Mucosa of gallbladder (tissue), 1 donor: ENCODE measurements at places on chromosomes 7 and 10. TPM values are rescaled to one million over a fixed set of nuclear protein-coding genes. Genes with fewer than 3 reads are reported as not detected.
A peak's percentile ranks its signal among the peaks of the same experiment; 100 is the strongest.

- no peak for DNase-seq
These were observed 120.3 kb downstream of the ITIH5 start for GRCh38 chr10:7546385-7546967.

PODXL gene
- 32.5 TPM for total RNA-seq

DNA sequence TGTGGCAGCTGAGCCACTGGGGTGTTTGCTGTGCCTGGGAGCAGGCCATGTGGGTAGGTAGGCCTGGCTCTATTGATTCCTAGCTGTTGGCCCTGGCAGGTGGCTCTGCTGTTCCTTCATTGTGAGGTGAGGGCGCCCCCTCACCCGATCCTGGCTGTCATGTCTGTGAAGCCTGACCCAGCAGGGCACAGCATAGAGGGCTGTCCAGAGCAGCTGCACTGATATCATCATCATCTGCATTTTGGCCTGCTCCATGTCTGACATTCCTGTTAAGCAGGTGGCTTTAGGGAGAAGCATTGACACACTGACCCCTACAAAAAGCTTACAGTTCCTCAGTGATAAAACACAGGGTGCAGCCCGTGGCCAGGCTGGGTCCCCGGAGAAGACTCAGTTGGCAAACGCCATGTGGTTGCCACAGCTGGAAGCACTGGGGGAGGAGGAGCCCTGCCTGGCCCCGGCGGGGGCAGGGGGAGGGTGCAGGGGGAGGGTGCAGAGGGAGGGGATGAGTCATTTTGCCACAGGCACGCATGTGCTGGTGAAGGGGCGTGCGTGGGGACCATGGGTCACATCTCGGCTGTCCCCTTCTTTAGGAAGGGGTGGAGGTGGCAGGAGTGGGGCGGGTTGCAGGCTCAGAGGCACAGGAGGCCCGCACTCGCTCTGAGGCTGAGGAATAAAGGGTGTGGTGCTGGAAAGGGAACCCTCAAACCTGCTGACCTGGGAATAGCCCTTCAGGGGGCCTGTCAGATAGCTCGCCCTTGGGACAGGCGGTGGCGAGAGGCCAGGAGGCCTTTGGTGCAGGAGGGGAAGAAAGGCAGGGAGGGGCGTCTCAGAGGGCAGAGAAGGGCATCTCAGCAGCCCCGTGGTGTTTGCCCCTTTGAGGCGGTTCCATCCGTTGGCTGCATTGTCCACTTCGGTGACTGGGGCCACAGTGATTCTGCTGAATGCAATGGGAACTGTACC lies 31.6 kb downstream of the IKZF1 start:
- DNase-seq, result no peak

DNA sequence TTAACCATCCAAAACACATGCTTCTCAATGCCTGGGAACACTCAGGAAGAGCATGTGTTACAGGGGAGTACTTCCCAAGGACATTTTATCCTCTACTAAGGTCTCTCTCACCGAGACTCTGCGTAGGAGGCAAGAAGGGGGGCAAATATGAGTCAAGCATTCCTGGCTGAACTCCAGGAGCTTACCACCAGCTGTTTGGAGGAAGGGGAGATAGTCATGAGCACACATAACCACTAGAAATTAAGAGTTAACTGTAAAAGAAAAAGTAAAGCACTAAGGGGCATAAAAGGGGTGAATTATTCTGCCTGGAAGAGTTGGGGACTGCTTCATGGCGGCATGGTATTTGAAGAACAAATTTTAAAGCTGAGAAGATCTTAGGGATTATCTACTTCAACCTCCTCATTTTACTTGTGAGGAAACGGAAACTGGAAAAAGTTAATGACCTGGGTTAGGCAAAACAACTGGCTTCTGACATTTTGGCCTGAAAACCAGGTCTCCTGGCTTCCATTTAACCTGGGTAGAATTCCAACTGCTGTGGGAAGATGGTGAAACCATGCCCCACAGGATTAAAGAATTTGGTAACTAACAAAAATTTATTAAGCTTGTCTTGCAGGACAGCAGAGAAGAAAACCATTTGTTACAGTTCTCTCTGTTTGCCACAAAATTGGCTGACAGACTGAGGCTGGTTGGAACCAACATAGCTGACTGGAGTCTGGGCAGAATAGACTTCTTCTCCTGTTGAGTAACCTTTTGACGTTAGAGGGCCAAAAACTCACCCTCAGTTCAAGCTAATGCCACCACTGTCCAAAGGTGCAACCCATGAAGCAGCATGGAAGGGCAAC lies 85.5 kb downstream of the SLC25A13 start:
- DNase-seq, result no peak

DNA sequence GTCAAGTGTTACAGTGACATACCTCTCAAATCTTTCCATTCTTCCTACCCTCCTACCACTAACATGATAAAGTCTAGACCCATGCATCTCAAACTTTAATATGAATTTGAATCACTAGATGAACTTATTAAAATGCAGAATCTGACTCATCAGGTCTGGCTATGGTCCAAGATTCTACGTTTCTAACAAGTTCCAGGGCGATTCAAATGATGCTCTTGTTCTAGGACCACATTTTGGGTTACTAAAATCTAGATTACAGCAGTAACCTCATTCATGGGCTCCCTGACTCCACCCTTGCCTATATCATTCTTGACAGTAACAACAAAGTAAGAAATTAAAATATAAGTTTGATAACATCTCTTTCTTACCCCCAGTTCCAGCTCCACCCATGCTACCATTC lies 124.8 kb upstream of the LSM8 start:
- no peak for DNase-seq

- no peak for DNase-seq
These were observed 25.9 kb downstream of the TMEM106B start for GRCh38 chr7:12237007-12237406.

DNA sequence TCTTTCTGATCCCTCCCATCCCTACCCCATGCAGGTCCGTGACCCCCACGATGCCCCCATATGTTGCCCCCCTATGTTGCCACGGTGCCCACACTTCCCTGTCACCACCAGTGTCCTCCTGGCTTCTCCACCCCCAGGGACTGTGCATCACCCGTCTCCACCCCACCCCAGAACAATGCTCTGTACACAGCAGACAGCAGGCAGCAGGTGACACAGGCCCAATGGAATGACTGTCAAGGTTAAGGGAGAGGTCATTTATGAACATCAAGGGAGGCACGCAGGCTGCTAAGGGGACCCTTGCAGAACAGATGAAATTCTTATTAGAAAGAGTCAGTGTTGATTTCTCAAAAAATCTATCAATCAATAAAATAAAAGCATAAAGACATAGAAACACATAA lies 71.5 kb downstream of the PARP12 start:
- no peak for DNase-seq

- DNase-seq, result no peak
These were observed 487.9 kb upstream of the MKI67 start for GRCh38 chr10:128614016-128614605.

GRCh38 chr7:100880645-100881044 lies 5.7 kb downstream of the SRRT start:
- no peak for DNase-seq

GPNMB gene
- 72.4 TPM for total RNA-seq

GRCh38 chr7:23462846-23463245 lies 7.4 kb downstream of the IGF2BP3 start:
- no peak for DNase-seq

DNA sequence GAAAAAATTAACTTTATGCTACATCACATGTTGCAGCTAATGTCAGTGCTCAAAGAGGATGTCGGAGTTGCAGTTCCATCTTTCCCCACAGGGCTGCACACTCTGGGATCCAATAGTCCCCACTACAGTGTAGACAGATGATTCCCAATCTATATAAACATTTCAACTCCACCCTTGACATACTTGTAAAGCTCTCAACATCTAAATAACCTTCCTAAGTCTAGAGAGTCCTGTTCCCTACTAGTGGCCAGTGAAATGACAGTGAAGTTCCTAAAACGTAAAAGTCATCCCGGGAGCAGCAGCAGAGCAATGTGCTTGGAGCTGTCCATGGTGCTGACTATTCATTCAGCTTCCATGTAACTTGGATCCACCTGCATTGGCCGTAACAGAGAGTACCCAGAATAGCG lies 145.1 kb downstream of the GRM8 start:
- peak; percentile 72 for DNase-seq

- DNase-seq, result peak; percentile 57
These were observed 73.7 kb downstream of the ITIH5 start for GRCh38 chr10:7593063-7593462.

NPC1L1 gene
- 61.3 TPM for total RNA-seq

DNA sequence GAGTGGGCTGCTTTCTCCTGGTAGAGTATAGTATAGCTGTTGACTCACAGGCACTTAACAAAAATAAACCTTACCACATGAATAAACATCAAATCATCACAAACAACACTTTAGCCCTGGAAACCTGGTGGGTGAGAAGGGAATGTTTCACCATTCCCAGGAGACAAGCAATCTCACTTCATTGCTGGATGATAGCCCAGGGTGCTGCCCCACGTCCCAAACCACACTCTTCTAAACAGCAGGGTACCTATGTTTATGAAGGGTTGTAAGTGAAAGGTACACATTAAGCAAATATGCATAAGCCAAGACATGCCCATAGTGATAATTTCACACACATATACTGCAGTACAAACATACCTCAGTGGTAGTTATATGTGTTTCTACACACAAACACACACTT lies 276.2 kb downstream of the FGFR2 start:
- no peak for DNase-seq
